ENCODE measurements at places on chromosomes 7 and 10. TPM values are rescaled to one million over a fixed set of nuclear protein-coding genes. Genes with fewer than 3 reads are reported as not detected.

The CPEB3 gene
- 8.6 TPM for total RNA-seq

The UCN3 gene
- not detected for total RNA-seq

The ELOVL3 gene
- total RNA-seq: 5.6 TPM

The SUN3 gene
- 0.32 TPM for total RNA-seq

- no peak for DNase-seq
Measured at GRCh38 chr10:363152-363551, 227.9 kb downstream of the ZMYND11 start.

GRCh38 chr10:63337455-63338251 is 128.1 kb downstream of the JMJD1C start:
- DNase-seq: no peak

- no peak for DNase-seq
Measured at GRCh38 chr10:27147701-27148100, 6.5 kb downstream of the YME1L1 start.

DNA sequence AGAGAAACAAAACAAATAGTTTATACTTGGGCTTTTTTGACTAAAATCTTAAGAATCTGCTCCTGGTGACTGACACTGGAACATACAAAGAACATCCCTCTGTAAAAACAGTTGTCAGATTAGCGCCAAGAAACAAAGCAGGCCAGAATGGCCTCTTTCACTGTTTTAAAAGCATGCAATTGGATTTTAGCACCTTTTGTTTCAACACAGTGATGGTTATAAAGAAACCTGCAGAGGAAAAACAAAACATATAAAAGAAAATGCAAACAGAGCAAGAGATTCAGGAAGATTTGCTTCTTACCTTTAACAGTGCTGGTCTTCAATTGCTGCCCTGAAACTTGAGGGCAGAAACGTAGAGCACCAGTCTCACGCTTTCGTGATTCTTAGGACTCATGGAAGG is 652.2 kb upstream of the KCND2 start:
- DNase-seq: no peak

GRCh38 chr10:2108496-2108895 is 371.2 kb upstream of the ADARB2 start:
- DNase-seq: no peak

DNA sequence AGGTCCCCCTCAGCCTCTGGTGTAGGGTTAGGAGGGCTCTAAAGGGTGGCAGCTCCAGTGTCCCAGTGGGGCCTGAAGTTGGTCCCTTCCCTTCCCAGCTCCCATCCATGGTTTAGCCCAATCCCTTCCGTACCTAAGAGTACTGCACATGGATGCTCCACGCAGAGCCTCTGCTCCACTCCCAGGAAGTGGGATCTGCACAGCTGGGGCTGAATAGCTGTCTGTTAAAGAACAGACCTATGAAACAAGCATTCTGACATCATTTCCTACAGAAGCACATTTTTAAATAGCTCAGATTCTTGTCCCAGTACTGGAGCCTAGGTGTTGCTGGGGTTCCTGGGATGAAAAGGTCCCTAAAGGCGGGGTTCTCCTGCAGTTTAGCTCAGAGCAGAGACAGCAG is 135.9 kb downstream of the ZMYND11 start:
- no peak for DNase-seq

DNA sequence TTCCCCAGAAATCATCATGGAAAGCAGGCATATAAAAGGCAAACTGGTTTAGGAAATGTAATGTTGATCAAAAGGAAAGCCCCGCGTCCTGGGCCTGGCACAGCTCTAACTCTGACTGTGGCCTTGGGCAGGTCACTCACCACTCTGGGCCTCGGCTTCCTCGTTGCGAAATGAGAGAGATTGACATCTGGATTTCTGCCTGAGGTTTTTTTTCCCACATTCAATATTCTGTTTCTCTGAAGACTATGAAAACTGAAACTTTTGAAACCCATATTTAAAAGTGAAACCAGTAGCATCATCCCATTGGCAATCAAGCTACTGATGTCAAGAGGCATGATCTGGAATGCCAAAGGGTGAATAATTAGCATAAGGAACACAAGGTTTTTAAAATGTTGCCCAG is 369.7 kb upstream of the NPVF start:
- DNase-seq: no peak

DNA sequence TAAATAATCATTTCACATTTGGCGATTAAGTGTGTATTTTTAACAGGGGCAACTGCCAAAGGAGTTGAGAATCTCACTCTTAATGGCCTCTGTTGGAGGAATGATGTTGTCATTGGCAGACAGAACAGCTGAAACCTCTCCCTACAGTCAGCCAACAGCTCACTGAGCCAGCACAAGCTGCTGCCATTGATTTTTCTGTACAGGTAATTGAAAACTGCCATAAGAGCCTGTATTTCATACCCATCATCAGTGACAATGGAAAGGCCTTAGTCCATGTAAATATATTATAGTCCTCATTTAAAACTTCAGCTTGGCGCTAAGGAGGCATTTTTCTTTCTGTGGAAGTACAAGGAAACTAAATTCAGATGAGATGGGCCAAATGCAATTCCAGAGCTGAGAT is 28.1 kb upstream of the PTN start:
- peak; percentile 30 for DNase-seq

GRCh38 chr7:10723832-10724231 is 249.8 kb upstream of the PHF14 start:
- no peak for DNase-seq

DNA sequence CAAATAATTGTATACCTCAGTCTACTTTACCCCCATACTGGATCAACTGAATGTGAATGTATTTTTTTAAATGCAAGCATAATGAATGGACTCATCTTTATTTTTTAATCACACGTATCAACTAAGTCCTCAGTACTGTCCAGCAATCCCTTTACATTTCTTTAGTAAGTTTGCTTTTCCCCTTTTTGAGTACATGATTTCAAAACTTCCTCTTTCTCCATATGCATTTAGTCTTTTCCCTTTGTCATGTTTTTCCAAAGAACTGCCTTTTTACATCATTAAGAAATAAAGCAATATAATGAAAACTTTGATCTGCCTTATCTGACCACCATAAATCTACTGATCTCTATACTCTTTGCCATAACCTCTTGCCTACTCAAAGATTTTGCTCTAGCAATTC is 182.5 kb upstream of the AKR1E2 start:
- no peak for DNase-seq

DNA sequence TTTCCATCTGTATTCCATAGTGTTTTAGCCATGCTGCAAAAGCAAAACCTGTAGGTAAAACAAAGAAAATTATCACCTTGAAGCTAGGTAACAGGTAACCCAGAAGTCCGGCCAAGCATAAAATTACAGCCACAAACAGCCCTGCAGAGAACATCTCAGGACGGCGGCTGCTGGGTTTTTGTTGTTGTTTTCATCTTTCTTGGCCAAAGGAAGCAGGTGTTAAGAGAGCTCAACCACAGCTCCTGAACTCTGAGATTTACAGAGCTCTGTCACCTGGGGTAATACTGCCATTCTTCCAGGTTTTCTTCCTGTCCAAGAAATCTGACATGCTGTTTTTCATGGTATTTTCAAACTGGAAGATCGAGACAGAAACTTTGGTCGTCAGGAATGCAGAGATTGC is 847 bp upstream of the SCIN start:
- DNase-seq: no peak
